ENCODE measurements at places on chromosomes 6 and 20.

- DNase-seq, result peak; percentile 90
Observed at GRCh38 chr6:79421707-79422484, 115.3 kb downstream of the LCA5 start.

- no peak for DNase-seq
Observed at GRCh38 chr6:157376706-157377230, 4.2 kb upstream of the ZDHHC14 start.

DNA sequence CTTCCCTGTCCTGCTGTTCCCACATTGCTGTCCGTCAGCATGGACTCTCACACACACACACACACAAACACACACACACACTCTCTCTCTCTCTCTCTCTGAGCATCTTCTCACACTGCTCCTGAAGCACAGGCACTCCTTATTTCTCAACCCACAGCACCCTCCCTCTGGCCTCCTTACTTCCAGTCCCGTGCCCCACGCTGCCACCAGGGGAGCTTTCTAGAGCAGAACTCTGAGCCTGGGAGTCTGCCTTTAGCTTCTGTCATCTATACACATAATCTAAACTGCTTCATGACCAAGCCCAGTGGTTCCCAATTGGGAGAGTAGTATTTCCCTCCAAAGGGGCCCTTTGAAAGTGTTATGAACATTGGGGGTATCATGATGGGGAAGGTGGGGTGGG is 29.1 kb downstream of the HECA start:
- no peak for DNase-seq

GRCh38 chr6:28922004-28922820 is 1.6 kb downstream of the TRIM27 start:
- DNase-seq, result peak; percentile 51

DNA sequence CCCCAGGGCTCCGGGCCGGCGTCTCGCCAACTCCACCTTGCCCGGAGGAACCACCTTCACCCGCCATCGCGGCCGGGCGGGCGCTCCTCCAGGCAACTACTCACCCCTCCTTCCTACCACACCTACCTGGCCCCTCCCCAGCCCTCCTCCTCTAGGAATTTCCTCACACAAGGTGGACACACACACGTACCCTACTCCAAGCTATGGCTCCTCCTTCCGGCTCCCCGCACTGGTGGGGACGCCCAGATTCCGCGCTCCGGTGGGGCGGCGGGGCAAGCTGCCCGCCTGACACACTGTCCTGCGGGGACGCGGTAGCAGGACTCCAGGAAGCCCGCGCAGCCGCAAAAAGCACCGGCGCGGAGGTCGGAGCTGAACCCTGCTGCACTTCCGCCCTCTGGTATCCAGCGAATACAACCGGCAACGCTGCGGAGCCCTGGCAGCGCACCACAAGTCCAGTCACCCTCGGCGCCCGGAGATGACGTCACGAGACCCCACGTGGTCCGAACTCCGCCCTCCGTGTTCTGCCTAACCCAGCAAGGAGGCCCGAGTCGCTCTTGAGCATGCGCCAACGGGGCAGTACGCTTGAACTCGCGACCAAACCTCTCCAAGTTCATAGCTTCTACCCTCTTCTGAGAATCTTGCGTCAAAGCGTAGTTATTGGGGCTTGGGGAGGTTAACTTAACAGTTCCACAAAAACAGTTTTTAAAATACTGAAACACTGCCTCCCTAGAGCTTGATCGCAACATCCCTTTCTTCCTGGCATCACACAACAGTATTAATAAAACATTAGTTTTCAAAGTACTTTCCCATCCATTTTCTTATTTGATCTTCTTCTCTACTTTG is at the start of gene ATG5:
ATG5 (minus strand) TSS at position 425 of the 843 bp plus-strand sequence. CDS start 9,552 bp downstream, outside the sequence.
- DNase-seq, result peak; percentile 99
